Type B pancreatic cell (in vitro differentiated cells): ENCODE measurements at places on chromosomes 12 and 14. TPM values are rescaled to one million over a fixed set of nuclear protein-coding genes. Genes with fewer than 3 reads are reported as not detected.

Gene MIPOL1
- 6.0 and 14.5 TPM in 2 replicates for total RNA-seq

Gene CBLN3
- total RNA-seq, result 1.4 and 2.4 TPM in 2 replicates

Gene BCL11B
- 11.4 and 32.0 TPM in 2 replicates for total RNA-seq

- no peaks in the 10 kb centered on the region for H3K36me3 ChIP-seq
- H3K4me1 ChIP-seq, result no peaks in the 10 kb centered on the region
- DNase-seq, result no peak
- H3K27me3 ChIP-seq, result no peaks in the 10 kb centered on the region
- no peak overlapping the region for H3K4me3 ChIP-seq
These were observed 297.5 kb upstream of the SLC16A7 start for GRCh38 chr12:59298296-59298695.
